HCT116 (cell line): ENCODE measurements at places on chromosomes 2 and 18. TPM values are rescaled to one million over a fixed set of nuclear protein-coding genes. Genes with fewer than 3 reads are reported as not detected.

DNA sequence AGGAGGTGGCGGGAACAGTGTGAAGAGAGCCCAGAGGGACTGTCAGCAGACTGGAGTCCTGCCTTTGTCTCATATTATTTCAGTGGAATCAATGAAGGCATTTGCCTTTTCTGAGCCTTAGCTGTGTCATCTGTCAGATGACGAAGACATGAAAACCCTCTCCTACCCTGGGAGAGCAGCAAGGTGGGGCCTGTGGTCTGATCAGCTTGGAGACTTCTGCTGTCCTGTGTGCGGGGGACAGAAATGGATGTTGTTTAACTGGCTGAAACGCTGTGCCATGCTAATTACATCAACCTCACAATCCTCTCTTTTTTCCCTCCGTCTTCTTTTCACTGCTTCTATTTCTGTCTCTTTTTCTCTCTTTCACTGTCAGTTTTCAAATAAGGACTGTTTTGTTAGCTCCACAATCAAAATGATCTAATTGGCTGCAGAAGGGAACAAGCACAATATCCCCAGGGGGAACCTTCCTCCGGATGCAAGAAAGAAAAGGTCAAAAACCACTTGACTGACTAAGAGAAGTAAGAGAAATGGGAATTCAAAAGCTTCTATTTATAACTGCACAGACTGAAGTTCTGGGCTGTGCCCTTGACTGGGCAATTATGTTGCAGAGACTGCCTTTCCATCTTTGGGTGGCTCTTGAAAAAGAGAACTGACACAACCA, 340.1 kb downstream of the CLIP4 start:
- no peak for DNase-seq
- H3K27ac ChIP-seq, result no peak overlapping the region
- H3K36me3 ChIP-seq, result no peaks in the 10 kb centered on the region
- H3K4me1 ChIP-seq, result no peaks in the 10 kb centered on the region
- H3K4me3 ChIP-seq, result no peak overlapping the region

DNA sequence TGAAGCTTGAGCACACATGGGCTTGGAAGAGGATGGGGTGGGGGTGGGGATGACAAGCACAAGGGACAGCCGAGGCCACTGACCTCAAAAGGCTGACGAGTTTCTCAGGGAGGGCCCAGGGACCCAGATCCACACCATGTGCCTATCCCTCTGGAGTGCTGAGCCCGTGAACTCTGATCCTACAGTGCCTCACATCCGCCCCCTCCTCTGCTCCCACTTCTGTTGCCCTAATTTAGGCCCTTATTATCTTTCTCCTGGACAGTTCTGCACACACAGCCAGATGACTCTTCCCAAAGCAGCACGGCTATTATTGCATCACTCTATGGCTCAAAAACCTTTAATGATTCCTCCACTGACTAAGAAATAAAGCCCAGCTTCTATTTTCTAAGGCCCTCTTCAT, 24.8 kb downstream of the CYRIA start:
- no peak overlapping the region for H3K27ac ChIP-seq
- H3K36me3 ChIP-seq, result no peaks in the 10 kb centered on the region
- H3K4me1 ChIP-seq, result no peaks in the 10 kb centered on the region
- H3K4me3 ChIP-seq, result no peak overlapping the region

- no peaks in the 10 kb centered on the region for H3K27me3 ChIP-seq
- H3K27ac ChIP-seq, result no peak overlapping the region
- DNase-seq, result no peak
- no peaks in the 10 kb centered on the region for H3K4me1 ChIP-seq
- no peaks in the 10 kb centered on the region for H3K36me3 ChIP-seq
- H3K4me3 ChIP-seq, result no peak overlapping the region
These were observed 61.9 kb upstream of the HAAO start for GRCh38 chr2:42854207-42854818.

LAMA1 gene
- total RNA-seq, result 0.05 TPM

TIA1 gene
- 94.1 TPM for total RNA-seq

HOXD3 gene
- total RNA-seq, result 1.4 TPM
